BJ (cell line): ENCODE measurements at places on chromosomes 3 and 15. TPM values are rescaled to one million over a fixed set of nuclear protein-coding genes. Genes with fewer than 3 reads are reported as not detected.
A peak's percentile ranks its signal among the peaks of the same experiment; 100 is the strongest.

The FBN1 gene
- 565 and 572 TPM in 2 replicates for polyA plus RNA-seq

The SLC51A gene
- polyA plus RNA-seq: not detected in 2 replicates

The LRRC31 gene
- polyA plus RNA-seq: not detected in 2 replicates

The MEX3B gene
- 2.7 and 4.9 TPM in 2 replicates for polyA plus RNA-seq

The MOBP gene
- not detected in 2 replicates for polyA plus RNA-seq

The DAZL gene
- polyA plus RNA-seq: not detected in 2 replicates

The SIDT1 gene
- not detected in 2 replicates for polyA plus RNA-seq

The THAP10 gene
- 2.8 and 3.8 TPM in 2 replicates for polyA plus RNA-seq

The TUBGCP5 gene
- 10.9 and 14.0 TPM in 2 replicates for polyA plus RNA-seq

The LDHAL6B gene
- not detected in 2 replicates for polyA plus RNA-seq

The PLSCR2 gene
- polyA plus RNA-seq: not detected in 2 replicates

The DIPK2A gene
- 11.6 and 12.6 TPM in 2 replicates for polyA plus RNA-seq

The TIPIN gene
- 3.0 and 6.8 TPM in 2 replicates for polyA plus RNA-seq

The TRH gene
- not detected in 2 replicates for polyA plus RNA-seq

The STX19 gene
- not detected in 2 replicates for polyA plus RNA-seq

- DNase-seq: no peak
These were observed 166.9 kb downstream of the SMAD6 start for GRCh38 chr15:66868918-66869317.

- DNase-seq: peak; percentile 79
These were observed 11.7 kb downstream of the BCL2L10 start for GRCh38 chr15:52100807-52101442.

GRCh38 chr3:54573858-54574257, 354.0 kb downstream of the LRTM1 start:
- DNase-seq: no peak

GRCh38 chr3:138289701-138290100, 40.0 kb downstream of the NME9 start:
- no peak for DNase-seq

DNA sequence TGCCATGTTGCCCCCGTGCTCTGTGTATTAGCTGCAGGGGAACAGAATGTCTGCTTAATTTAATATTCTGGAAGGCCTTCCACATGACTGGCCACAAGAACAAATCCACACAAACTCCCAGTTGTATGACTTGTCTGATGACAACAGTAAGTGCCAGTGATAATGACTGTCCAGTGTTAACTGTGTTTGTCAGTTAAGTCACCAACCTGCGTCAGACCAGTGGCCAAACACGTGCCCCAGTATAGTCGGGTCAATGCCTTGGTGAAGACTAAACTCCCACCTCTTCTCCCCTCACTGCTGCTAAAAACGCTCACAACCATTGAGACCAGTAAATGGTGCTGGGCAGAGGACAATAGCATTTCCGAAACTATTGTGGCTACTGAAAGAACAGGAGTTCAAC, 9.8 kb upstream of the ATP13A5 start:
- no peak for DNase-seq

DNA sequence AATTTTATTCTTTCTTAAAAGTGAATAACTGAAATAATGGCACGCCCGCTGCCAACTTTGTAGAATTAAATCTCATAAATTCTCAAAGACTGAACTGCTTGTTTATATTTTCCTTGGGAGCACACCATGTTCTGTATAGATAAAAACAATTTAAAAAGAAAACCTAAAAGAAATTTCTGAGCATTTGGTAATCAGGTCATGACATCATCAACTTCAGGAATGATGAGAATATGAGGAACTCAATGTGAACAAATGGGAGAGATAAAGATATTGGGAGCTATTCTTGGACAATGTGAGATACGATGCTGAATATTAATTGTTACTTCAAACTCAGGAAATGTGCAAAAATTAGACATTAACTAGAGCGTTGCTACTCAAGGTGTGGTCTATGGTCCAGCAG, 10.0 kb upstream of the VGLL3 start:
- no peak for DNase-seq

GRCh38 chr3:13705702-13706280, 156.9 kb downstream of the FBLN2 start:
- DNase-seq: no peak

GRCh38 chr3:183212565-183212964, 40.5 kb upstream of the B3GNT5 start:
- no peak for DNase-seq

- DNase-seq: peak; percentile 95
These were observed 170.5 kb downstream of the GREM1 start for GRCh38 chr15:32888221-32888761.

- no peak for DNase-seq
These were observed 240.7 kb downstream of the SHOX2 start for GRCh38 chr3:157865352-157866000.

DNA sequence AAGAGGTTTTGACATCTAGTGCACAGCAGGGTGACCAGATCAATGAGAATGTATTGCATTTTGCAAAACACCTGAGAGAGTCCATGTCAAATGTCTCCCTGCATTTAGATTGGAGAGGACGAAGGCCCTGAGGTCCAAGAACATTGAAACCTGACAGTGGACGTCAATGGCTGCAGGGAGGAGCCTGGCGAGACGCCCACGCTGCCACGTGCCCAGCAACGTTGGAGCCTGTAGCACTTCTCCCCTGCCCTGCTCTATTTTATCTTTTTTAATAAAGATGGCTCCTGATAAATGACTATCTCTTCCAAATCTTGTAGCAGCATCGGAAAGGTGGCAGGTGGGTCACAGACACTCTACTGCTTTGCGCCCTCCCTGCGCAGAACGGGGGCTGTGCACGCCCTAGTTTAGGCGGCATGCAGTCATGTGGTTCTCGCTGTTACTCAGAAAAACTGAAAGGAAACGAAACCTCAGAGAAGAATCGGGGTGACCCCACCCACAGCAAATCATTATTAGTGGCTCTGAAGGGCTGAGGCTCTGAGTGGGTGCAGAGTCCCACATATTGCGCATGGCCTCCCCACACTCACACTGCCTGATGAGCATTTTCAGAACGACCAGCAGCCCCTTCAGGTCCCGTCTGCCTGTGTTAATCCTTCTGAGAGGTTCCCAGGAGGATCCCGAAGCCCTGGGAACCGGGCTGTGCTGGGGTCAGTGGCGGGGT, 62.5 kb upstream of the TAMM41 start:
- DNase-seq: no peak

DNA sequence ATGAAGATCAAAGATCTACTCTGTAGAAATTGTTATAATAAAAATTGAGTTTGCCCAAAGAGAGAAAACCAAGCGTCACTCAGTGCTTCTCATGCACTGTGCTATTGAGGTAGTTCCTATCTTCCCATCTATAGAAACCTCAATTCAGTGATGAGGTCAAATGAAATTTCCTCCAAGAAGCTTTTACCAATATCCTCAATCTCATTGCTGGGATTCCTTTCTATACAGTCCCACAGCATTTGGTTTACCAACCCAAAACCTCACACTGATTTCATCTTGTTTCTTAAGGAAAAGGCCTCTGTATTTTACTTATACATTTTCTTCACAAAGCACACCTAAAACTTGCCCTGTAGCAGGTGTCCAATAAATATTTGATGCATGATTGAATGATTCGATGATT, 147.2 kb downstream of the ALCAM start:
- DNase-seq: no peak

DNA sequence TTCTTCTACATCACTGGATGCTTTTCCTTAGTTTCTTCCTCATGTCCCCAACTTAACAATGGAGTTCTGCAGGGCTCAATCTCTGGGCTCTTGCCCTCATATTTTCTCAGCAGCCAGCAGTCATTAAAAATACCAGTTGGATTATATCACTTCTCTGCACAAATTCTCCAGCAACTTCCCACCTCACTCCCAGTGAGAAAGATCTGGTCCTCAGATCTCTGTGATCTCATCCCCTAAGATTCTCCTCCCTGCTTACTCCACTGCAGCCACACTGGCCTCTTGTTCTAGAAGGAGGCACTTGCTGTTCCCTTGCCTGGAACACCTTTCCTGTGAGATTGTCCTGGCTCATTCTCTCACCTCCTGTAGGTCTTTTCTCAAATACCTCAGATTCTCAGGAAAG, 6.1 kb downstream of the ERICH6 start:
- DNase-seq: no peak

DNA sequence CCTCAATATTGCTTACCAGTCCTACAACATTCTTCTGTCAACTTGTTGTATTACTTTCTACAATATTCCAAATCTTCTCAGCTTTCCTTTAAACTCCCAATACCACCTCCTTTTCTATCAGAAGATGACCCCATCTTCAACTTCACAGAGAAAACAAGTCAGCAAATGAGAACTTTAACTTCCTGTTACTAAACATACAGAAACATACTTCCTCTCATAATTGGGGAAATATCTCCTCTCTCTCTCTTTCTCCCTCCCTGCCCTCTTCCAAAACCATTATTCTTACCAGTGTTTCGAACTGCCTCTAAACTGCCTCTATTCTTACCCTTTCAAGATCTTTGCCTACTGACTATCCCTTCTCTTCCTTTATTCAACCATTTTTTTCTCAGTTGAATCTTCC, 1.8 kb upstream of the SNAP23 start:
- DNase-seq: no peak

- DNase-seq: no peak
These were observed at the start of gene SCG5 for GRCh38 chr15:32641517-32642059. TSS of gene SCG5 (plus strand) at chr15:32641710. CDS start at chr15:32643593, 1,883 bp downstream.

GRCh38 chr3:52851348-52851747, 16.5 kb upstream of the MUSTN1 start:
- DNase-seq: no peak

DNA sequence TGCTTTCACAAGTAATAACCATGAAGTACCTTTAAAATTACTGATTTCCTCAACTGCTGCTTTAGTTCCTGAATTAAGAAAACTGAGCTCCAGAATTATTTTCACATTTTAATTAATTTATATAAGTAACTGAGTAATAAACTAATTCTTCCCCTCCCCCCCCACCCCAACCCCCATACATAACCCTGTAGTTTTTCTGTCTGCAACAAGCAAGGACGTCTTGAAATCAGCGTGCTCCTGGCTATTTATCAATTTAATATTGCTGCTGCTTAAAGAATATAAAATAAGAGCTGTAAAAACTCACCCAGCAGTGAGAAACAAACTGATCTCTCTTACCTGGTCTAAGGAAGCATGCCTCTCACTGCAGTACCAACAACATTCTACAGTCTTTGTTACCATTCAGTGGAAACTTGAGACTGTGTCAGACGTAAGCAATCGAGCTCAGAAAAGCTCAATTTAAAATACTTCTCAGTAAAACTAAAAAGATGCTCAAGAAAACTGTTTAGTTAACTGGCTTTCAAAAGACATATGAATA, 121.0 kb downstream of the TFDP2 start:
- DNase-seq: no peak

GRCh38 chr3:50665081-50665840, 9.5 kb upstream of the DOCK3 start:
- DNase-seq: no peak

DNA sequence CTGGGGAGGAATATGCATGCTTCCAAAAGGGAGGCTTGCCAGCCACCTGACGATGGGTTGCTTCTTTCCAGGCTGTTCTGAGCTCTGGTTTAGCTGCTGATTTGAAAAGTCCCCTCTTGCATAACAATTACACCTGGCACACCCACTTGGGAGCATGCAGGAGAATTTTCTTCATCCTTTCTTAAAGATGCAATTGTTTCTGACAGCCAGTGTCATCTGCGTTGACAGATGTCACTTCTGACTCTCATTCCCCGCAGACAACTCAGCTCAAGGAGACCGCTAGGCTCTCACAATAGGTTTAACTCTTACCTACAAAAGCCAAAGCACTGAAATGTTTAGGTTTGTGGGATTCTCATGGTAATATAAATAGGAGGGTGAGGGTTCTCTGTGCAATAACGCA, 185.6 kb upstream of the SYNPR start:
- DNase-seq: no peak
